ENCODE measurements at places on chromosomes 3 and 15.

- no peak for DNase-seq
Observed at GRCh38 chr3:84039099-84039498, 919.7 kb upstream of the CADM2 start.

DNA sequence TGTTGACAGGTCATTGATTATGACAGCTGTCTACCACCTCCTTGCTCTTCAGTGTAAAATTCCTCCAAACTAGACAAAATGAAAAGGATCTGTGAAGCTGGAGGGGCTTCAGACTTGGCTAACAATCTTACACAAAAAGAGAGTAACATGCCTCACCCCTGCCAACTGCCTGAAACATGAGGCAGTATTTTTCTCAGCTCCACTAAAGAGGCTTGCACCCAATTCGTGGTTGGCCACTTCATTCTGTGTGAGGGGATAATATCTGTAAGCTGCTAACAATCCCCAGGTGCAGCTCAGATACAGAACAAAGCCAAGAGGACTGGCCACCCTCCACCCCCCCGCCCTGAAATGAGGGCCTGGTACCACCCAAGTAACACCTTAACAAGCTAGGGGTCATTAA, 2.8 kb downstream of the MB21D2 start:
- no peak for DNase-seq

- DNase-seq = no peak
Observed at GRCh38 chr15:62165104-62165792, at the start of gene C2CD4B. Gene C2CD4B, minus strand, starts transcription at chr15:62165285. Its CDS starts 301 bp downstream, at chr15:62164984.

DNA sequence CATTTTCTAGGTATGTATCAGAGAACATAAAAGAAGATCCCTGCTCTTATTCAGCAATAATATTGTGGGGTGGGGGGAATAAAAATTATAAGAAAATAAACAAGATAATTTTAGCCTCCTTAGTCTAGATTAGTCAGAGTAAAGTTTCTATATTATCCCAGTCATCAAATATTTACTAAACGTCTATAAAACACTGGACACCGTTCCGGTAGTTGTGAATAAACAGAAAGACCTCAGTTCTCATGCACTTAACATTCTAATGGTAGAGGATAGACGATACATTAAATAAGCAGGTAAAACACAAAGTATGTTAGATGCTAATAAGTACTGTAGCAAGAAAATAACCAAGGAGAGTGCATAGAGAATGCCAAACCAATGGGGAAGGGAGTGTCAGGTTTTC, 425.0 kb downstream of the GBE1 start:
- no peak for DNase-seq

DNA sequence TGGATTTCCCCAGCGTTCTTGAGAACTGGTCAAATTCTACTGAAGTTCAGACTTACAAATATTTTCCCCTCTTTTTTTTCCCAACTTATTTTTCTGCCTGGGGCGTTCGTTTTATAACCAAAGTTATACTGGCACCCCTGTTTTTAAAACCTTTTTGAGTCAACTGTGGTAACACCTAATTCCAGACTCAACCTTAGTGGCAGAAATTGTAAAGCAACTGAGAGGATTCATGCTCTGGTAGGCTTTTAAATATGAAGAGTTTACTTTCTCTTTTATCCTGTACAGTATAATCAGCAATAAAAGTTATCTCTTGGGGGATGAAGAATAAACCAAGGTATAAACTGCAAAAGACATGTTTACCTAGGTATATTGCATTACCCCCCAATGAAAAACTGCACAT, 2.3 kb downstream of the IL5RA start:
- DNase-seq = no peak

GRCh38 chr3:37214076-37214475, 39.7 kb upstream of the LRRFIP2 start:
- no peak for DNase-seq

GRCh38 chr3:13607821-13608597, 59.1 kb downstream of the FBLN2 start:
- no peak for DNase-seq

- no peak for DNase-seq
Observed at GRCh38 chr3:11131371-11131770, 22.9 kb upstream of the HRH1 start.

Data from SJCRH30 (cell line).